ENCODE measurements at places on chromosomes 2 and 18.

DNA sequence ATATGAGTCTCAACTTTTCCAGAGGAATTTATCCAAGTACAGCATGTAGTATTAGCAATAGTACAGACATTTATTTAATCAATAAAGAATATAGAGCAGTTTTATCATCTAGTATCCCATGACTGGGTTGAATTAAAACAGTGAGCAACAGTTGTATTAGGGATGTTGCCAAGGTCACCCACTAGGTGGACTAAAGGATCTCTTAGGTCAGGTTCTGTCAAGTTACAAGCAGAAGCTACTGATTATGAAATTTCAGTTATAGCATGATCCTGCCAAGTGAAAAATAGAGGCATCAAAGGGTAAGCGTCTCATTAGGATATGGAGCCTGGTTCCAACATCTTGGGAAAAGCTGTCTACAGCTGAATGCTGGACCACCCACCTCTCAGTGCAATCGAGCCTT is 52.1 kb upstream of the LAPTM4A start:
- DNase-seq = no peak

- DNase-seq = no peak
Observed at GRCh38 chr2:51000849-51001617, 30.9 kb downstream of the NRXN1 start.

DNA sequence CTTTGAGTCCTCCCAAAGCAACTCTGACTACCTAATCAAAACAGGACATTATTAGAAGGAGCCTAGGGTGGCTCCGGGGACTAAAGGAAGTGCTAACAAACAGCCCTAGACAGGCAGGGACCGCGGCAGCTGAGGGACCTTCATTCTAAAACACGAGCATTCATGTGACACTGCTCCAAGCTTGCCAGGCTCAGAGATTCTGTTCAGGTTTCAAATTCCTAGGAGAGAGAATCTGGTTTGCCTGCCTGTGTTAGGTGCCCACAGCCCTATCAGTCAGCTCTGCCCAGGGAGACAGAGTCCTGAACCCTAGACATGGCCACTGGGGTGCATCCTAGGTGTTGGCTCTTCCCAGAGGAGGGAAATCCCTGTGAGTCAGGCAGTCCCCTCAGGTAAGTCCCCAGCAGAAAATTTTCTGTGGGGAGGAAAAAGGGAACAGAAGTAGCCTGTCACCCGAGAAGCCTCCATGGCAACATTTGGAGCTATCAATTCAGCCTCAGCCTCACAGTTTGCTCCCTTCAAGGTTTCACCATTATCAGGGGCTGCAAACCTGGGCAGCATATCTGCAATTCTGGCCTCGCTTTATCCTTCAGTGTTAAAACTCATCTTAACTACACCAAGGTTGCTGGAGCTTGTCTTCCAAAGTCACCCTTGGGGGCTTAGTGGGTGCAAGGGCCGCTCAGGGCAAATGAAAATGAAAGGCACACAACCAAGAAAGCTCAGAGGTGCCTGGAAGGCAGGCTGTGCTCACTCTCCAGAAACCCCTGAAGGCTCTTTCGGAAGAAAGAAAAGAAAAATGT is 28.6 kb downstream of the PCBP1 start:
- DNase-seq = no peak

DNA sequence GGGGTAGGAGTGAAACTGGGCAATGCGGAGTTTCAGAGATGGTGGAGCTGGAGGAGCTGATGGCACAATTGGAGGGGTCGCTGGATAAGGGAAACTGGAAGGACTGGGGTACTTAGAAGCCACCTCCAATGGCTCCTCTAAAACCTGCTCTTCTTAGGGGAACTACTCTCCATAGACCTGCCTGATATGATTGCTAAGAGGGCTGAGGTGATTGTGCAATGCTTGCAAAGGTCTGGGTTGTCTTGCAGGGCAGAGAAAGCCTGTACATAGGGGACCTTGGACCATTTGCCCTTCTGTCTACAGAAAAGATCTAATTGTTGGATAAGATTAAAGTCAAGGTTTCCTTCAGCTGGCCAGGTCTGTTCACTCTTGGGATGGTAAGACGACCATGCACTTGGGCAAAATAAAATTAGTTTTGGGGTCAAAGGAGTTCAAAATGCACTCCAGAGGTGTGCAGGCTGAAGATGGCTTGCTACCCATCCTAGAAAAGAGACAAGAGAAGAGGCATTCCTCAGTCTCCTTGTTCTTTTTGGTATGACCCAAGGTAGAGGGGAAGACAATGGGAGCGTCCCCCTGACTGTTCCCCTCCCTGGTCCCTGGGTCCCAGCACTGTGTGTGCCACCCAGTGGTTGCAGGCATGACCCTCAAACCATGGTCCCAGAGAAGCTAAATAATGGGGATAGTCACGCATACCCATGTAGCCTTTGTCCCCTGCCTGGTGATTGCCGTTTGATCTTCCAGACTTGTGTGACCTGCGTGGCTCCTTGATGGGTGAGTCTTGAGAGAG is 41.1 kb downstream of the STK17B start:
- DNase-seq = no peak

GRCh38 chr2:167652401-167652800 is 595.0 kb downstream of the STK39 start:
- no peak for DNase-seq

GRCh38 chr2:52936029-52936428 is 831.6 kb upstream of the CHAC2 start:
- DNase-seq = no peak

GRCh38 chr18:45958730-45959129 is 8.4 kb downstream of the EPG5 start:
- DNase-seq = no peak

- no peak for DNase-seq
Observed at GRCh38 chr2:175633227-175633626, 368.8 kb downstream of the LNPK start.

- no peak for DNase-seq
Observed at GRCh38 chr18:26854292-26854881, 11.1 kb downstream of the AQP4 start.

GRCh38 chr18:7748251-7749007 is 181.3 kb downstream of the PTPRM start:
- DNase-seq = no peak

DNA sequence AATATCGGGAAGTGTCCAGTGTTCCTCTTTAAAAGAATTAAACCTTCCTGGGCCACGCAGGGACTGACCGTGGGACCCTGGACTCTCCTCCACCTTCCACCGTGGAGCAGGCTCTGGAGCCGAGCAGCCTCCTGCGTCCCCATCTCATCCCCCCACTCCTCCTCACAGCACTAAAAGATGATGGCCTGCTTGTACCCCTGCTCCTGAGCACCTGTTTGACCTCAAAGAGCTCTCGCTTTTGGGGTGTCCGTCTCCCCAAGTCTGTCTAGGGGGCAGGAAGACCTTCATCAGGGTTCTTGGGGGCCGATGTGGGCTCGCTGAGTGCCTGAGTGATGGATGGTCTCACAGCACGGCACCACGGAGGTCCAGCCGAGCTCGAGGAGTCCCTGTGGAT is 1.2 kb upstream of the SDC1 start:
- no peak for DNase-seq

- DNase-seq = no peak
Observed at GRCh38 chr2:191923652-191923997, 76.7 kb upstream of the CAVIN2 start.

DNA sequence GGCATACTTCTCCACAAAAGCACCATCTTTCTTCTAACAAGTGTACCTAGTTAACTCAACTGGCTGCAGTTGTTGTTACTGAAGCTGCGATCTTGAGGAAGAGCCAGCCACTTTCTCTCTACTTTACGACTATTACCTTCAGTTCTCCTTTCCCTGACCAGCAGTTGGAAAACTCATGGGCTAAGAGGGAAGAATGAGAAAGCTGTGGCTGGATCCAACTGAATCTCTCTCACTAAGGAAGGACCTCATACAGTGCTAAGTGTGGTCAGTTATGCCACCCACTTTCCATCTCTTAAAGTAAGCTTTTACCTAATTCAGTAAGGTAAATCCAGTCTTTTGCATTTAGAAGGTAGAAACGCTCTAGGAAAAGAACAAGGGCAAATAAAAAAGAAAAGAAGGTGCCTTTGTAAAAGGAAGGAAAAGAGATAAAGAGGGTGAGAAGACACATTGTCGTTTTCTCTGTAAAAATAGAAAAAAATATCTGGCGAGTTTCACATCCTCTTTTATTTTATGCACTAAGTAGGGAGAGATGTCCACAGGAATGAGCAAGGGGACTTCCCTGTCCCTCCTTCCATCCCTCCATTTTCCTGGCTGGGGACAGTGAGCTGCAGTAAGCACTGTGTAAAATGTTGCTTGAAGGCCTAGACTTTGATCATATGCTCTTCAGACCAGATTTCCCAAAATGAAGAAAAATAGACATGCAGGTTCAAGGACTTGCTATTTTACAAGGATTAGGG is 73.4 kb downstream of the PLEKHM3 start:
- DNase-seq = no peak

DNA sequence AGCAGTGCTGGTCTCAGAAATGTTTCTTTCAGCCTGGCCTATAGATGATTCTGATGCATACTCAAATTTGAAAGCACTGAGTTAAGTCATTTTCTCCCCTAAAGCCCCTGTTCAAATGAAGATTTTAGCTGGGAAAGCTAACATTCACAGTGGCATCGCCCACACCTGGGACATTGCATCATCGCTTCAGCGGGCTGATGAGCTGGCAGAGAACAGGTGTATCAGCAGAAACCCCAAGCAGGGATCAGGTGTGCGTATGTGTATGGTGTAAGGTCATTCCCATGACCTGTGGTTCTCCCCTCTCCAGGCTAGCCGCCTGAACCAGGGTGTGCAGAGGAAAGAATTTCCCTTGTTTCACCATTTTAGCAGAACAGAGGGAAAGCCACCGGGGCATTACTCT is 56.3 kb downstream of the EPAS1 start:
- no peak for DNase-seq

DNA sequence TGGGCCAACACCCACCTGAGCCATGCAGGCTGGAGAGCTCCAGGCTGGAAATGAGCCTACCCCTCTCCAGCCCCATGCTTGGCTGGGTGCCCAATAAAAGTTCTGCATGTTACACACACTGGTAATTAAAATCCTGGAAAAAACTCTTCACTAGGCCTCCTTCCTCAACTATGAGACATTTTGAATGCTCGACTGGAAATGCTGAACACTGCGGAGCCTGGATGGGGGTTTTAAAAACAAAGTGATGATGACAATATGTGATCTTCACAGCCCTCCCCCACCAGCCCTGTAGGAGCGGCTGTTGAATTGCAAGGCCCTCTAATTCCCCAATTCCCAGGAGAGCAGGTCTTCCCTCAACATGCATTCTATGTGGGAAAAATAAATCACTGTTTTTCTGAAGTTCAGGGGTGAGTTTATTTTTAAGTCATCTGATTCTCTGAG is 179.2 kb downstream of the TTC32 start:
- no peak for DNase-seq

DNA sequence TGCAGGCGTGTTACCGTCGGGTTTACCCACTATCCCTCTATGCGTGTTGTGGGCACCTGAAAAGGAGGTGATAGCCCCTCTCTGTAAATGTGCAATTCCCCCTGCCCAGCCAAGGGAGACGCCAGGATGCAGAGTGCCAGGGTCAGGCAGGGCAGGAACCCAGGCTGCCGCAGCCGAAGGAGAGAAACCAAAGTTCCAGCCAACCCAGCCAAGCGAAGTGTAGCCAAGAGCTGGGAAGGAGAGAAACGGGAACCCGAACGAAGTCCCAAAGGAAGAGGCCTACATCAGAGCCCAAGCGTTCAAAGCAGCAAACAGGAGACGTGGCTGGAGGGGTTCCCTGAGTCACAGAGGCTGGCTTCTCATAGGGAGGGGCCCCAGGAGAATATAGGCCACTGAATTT is 24.2 kb upstream of the SPR start:
- no peak for DNase-seq

DNA sequence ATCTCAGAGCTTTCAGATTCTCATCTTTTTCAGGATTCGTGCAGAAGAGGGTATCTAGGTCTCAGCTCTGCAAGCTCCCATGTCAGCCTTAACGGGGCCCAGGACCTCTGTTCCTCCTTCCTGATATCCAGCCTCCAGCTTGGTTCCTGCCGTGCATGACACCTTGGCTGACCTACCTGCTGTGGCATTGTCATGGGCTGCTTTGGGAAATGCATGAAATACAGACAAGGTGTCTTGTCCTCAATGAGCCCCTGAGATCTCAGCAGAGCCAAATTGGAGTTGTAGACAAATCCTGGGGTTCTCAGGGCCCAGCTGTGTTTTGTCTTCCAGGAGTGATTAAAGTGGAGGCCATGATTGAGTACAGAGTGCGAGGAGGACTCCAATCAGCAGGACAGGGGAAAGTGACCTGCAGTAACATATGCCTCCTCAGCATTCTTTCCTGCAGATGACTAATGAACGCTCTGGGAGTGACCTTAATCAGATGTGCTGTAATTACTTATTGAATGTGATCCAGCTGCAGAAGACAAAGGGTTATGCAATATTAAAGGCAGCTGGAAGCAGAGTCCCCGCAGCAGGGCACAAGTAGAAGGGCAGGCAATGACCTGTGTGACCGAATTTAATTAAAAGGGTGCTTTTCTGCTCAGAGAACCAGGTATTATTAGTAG is 141.1 kb downstream of the CCBE1 start:
- no peak for DNase-seq

DNA sequence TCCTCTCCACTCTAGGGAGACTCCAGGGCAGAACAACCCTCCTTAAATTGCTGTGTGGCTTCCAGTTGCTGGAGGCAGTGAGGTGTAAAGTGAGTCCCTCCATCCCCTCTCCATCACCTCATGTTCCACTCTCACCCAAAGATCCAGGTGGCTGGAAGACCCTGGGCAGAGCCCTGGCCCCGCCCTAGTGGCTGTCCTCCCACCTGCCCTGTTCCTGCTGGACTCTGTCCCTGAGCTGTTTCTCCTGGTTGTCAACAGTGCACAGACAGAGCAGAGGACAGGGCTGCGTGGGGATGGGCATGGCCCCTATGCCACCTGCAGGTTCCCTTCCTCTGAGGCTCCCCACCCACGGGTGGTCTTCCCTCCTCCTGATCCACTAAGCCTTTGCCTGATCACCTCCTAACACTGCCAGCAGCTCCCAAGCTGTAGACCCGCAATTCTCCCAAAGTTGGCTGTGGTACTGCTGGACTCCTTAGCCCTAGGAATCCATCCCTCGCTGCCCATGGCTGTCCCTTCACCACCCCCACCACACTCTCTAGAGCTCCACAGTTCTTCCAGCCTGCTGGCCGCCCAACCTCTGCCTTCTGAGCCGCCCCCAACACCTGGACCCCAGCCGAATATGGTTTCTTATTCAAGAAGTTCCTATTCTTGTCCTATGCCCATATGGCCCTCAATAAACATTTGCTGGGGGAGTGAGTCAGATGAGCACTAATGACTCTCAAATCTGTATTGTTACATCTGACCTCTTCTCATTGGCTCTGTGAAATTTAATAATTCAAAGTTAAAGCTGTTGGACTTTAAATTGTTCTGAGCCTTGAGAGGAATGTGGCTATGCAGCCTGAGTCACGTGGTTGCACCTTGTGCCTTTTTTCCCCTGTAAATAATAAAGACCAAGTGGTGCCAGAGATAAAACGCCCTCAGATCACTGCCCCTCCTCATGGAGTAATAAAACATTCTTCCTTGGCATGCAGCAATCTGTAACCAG is 260.0 kb upstream of the HS6ST1 start:
- DNase-seq = no peak

- DNase-seq = no peak
Observed at GRCh38 chr2:160343404-160343803, 143.3 kb upstream of the ITGB6 start.

GRCh38 chr18:650428-650858 is 7.0 kb upstream of the TYMS start:
- peak; percentile 58 for DNase-seq

- DNase-seq = peak; percentile 46
Observed at GRCh38 chr2:170843656-170844055, 27.0 kb downstream of the GAD1 start.

Data from activated CD4-positive, alpha-beta T cell treated with anti-CD3 and anti-CD28 coated beads, Interleukin-2, Interleukin-4, amounts not matched to agents 100 ng/mL and 50 ng/mL, durations not matched to agents 16 hours and 8 hours (primary cell).